ENCODE measurements at places on chromosomes 12 and 14.

- DNase-seq = no peak
Observed at GRCh38 chr12:88448337-88448915, 131.8 kb downstream of the KITLG start.

GRCh38 chr12:103353913-103354312 is 141.9 kb downstream of the C12orf42 start:
- no peak for DNase-seq

DNA sequence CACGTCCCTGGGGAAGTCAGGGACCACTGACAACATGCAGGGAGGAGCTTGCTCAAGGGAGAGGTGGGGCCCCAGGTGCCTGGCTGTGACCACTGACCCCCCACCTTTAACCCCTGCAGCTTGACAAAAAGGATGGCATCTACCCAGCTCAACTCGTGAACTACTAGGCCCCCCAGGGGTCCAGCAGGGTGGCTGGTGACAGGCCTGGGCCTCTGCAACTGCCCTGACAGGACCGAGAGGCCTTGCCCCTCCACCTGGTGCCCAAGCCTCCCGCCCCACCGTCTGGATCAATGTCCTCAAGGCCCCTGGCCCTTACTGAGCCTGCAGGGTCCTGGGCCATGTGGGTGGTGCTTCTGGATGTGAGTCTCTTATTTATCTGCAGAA is 26.3 kb downstream of the HIP1R start:
- DNase-seq = no peak

DNA sequence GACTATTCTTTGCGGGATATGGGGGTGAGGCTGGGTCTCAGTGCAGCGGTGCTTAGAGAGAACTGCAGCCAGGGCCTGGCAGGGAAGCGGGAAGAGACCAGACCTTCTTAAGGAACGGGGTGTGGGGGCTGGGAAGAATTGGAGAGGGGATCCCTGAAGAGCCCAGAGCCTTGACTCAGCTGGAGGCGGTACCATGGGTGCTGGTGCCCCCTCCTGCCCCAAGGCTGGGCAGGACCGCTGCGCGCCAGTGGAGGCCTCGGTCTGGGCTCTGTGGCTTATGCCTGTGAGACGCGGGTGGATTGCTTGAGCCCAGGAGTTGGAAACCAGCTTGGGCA is 1.3 kb upstream of the RNU7-1 start:
- DNase-seq = no peak

DNA sequence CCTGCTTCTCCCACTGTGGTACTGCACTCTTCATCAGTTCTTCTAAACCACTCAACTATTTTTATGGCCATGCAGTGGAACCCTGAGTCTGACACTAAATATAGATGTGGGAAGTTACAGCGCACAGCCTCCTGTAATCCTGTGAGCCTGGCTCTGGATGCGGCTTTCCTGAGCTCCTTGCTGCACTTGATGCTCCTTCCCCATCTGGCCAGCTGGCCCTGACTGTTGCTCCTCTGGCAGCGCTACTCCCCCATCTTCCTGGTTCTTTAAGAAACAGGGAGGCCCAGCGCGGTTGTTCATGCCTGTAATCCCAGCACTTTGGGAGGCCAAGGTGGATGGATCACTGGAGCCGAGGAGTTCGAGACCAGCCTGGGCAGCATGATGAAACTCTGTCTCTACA is 24.6 kb downstream of the IQSEC3 start:
- peak; percentile 69 for DNase-seq

DNA sequence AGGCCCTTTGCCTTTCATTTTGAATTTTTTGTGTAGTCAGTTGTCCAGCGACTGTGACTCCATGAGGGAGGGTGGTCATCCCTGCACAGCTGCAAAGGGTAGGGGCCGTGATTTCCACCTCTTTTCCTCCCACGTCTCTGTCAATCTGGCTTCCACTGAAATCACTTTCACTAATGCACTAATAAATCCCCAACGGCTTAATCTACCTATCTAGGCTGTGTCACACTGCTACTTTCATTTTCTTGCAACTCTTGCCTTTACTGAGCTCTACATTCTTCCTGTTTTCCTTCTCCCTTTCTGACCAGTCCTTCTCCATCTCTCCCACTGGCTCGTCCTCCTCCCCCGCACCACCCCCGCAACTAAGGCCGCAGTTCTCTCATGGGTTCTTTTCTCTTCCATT is 212.3 kb upstream of the FOXN3 start:
- DNase-seq = no peak

GRCh38 chr12:56158926-56159461 is 835 bp downstream of the MYL6 start:
- peak; percentile 47 for DNase-seq

DNA sequence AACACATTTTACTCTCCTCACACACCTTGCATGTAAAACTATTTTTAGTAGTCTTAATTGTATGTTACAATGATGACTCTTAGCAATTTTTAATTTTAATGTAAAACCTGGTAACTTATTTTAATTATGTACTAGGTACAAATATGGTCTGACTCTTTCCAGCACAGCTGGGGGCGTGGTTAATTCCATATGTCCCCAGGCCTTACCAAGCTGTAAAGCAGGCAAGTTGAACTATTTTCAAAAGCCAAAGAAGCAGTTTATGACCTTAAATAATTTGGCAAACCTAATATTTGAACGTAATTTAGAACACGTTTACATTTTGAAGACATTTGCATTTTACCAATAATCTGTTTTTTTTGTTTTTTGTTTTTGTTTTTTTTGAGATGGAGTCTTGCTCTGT is 9.3 kb upstream of the ACOT6 start:
- no peak for DNase-seq

DNA sequence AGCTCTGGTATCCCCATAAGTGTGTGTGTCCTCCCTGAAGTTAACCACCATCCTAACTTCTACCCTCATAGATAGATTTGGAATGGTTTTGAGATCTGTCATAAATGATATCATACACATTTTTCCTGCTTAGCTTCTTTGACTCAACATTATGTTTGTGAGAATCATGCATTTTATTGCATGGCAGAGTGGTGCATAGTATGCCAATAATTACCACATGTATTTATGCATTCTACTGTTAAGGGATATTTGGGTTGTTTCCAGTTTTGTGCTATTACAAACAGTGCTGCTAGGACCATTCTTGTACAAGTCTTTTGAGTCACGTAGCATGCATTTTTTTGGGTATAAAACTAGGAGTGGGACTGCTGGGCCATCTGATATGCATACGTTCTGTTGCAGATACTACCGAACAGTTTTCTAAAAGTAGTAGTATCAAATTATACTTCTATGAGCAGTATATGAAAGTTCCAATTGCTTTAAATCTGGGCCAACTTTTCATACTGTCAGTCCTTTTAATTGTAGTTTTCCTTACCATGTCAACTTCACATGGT is 13.4 kb downstream of the GRIP1 start:
- DNase-seq = no peak

GRCh38 chr12:88509347-88509746 is 70.9 kb downstream of the KITLG start:
- no peak for DNase-seq

DNA sequence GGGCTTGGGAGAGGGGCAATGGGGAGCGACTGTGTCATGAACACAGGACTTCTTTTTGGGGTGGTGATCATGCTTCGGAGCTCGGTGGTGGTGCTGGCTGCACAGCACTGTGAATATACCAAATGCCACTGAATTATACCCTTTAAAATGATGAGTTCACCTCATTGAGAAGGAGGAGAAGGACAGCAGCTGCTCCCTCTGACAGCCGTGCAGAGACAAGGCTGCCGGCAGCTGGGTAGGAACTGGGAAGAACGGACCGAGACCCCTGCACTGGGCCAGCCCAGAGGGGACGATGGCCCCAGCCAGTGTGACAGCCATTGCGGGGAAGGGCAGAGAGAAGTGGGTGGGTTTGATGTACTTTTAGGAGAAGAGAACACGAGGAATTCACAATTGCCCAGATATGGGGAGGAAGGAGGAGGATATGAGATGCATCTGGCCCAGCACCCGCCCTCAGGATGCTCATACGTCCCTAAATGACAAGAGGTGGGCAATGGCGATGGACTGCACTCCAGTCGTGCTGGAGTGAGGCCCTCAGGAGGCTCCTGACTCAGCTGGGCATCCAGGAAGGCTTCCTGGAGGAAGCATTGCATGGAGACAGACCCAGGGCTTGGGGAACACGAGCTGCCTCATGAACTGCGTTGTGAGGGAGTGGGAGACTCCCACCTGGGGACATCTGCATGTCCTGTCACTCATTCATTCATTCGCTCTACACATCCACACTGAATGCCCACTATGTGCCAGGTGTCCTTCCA is 64.3 kb upstream of the C14orf180 start:
- no peak for DNase-seq

- no peak for DNase-seq
Observed at GRCh38 chr14:21070083-21070609, at the start of gene ARHGEF40. Gene ARHGEF40, plus strand, starts transcription at chr14:21070304. Its CDS starts 93 bp downstream, at chr14:21070397.

DNA sequence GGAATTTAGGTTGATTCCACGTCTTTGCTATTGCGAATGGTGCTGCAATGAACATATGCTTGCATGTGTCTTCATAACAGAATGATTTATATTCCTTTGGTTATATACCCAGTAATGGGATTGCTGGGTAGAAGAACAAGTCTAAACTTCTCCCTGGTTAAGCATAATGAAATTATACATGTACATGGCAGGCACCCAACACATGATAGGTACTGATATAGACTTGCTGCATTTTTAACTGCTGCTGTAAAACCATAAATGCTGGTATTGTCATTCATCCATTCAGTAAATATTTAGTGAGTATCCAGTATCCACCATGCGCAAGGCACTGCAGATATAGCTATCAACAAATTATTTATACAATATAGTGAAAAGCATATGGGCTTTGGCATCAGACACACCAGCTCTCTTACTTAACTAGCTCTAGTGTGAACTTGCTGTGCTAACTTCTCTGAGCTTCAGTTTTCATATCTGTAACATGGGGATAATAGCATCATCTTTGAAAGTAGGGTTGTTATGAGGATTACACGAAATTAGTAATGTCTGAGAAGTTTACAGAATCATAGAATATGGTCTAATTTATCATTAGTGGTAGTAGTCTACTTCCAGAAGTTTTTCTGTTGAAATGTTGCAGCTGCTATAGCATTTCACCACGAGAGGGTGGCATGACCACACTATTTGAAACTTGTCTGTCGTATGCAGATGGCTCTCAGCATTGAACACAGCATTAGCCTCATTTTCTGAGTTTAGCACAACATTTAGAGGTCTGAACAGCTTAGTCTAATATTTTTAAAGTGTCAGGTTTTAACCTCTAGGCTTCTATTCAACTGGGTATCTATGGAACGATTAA is 32.0 kb upstream of the SEL1L start:
- peak; percentile 59 for DNase-seq

DNA sequence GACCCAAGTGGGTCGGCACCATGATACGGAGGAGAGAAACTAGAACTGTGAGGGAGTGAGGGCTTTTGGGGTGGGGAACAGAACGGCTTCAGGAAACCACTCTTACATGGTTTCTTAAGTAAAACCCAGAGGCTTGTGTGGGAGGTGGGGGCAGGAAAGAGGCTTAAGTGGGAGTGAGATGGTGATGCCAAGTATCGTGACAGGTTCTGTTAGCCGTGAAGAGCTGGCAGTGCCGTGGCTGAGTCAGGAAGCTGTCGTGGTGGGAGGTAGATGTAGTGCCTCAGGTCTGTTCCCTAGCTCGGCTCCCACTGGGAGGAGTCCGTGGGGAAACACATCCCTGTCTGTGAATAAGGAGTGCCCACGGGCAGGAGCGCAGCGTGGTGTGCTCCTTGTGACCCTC is 185.8 kb upstream of the FKBP4 start:
- peak; percentile 4 for DNase-seq

DNA sequence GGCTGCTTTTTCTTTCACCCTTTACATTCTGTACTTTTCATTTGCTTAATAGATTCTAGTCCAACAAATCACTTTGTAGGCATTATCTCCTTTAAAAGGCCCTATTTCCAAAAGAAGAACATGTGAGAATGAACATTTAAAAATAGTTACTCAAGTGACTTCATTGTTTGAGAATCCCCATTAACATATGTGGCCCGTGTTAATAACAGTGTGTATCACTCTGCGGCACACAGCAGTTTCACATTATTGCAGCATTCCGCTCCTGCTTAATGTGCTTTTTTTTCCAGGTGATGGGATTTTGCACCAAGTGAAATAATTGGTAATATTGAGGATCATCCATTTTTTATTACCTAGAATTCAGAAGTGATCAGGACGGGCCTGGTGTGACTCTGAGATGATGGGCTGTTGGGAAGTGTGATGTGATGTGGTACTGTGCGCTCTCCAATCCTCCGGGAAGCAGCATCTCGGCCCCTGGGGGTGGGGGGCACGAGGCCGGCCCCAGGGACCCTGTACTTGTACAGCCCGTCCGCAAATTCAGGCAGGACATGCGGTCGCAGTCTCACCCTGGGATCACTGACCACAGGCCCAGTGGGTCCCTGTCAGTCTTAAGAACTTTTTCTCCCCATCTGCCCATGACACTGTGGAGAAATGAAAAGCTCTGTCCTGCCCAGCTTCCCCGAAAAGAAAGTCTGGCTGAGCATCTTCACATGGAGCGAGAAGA is 32.9 kb downstream of the SLC15A4 start:
- DNase-seq = no peak

DNA sequence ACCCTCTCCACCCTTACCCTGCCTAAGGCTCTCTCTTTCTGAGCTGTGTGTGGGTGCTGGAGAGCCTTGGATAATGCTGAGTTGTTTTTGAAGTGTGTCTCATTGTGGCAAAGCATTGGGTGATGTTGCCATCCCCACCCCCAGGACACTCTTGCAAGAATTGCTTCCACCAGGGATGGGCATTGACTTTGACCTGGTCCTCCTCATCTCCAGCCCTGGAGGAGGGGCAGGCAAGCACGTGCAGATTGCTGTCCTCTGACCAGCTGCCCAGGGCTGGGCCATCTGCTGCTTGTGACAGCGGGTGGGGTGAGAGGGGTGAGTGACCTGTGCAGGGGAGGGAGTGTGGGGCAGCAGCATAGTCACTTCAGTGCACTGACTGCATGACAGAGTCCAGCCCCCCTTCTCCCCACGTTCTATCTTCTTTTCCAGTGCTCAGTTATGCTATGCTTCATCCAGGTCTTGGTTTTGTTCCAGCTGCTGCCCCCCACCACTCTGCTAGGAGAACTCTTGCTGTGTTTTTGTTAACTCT is 26.2 kb downstream of the SUSD6 start:
- DNase-seq = no peak

DNA sequence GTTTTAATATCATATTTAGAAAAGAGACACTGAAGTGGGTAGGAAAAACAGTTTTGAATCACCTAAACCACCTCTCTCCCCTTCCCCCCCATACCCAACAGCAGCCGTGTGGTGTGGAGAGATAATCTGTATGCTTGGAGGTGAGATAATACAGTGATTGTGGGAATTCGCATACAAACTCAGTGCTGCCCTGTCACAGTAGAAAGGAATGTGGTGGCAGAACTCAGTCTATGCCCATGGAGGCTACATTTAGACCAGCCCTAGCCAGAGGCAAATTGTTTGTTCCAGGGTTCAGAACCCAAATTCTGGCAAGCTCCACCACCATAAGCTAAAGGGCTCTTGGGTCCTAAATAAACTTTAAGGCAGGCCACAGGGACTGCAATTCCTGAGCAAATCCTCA is 827.0 kb downstream of the C12orf50 start:
- no peak for DNase-seq

DNA sequence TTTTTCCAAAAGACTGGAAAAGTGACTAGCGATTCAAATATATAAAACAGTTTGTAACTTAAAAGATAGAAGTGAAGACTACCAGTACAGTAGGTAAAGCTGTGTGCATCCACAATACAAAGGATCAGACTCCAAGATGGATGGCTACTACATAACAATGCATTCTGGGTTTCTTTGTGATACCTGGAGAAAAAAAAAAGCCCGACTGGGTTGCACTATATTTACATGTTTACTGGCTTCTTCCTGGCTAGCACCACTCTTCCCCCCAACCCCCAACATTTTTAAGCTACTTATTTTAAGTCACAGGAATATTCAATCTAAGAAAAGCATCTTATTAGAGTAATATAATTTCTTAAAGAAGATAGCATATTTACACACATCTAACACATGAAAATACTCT is 61.1 kb upstream of the SINHCAF start:
- DNase-seq = no peak

All from Kasumi-1 (cell line).